Ovary (tissue), 10 donors: ENCODE measurements at places on chromosomes 12 and 14.

DNA sequence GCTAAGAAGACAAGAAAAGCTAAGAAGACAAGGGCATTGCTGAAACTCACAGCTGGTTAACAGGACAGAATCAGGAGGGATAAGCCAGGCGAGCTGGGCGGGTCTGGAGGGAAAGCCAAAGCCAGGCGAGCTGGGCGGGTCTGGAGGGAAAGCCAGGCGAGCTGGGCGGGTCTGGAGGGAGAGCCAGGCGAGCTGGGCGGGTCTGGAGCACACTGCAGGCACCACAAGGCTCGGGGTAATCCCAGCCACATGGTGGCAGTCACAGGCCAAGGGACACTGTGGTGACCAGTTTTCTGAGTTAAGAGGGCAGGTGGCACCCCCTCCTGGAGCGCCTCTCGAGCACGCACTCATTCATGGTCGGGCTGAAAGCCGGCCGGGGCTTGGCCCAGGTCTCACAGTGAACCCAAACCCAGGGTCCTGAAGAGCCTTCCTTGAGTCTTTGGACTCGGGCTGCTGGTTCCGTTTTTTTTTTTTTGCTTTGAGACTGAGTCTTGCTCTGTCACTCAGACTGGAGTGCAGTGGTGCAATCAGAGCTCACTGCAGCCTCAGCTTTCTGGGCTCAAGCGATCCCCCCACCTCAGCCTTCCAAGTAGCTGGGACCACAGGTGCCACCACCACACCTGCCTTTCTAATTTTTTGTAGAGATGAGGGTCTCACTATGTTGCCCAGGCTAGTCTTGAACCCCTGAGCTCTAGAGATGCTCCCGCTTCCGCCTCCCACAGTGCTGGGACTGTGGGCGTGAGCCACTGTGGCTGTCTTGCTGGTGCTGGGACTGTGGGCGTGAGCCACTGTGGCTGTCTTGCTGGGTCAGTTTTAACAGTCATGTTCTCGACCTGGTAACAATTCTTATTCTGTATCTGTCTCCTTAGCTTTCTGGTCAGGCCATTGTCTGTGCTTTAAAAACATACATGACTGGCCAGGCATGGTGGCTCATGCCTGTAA, 40.2 kb downstream of the HSP90AA1 start:
- H3K27me3 ChIP-seq: no peaks in the 10 kb centered on the region
- no peak overlapping the region for H3K27ac ChIP-seq
- H3K4me3 ChIP-seq: no peak overlapping the region
- H3K4me1 ChIP-seq: no peaks in the 10 kb centered on the region

DNA sequence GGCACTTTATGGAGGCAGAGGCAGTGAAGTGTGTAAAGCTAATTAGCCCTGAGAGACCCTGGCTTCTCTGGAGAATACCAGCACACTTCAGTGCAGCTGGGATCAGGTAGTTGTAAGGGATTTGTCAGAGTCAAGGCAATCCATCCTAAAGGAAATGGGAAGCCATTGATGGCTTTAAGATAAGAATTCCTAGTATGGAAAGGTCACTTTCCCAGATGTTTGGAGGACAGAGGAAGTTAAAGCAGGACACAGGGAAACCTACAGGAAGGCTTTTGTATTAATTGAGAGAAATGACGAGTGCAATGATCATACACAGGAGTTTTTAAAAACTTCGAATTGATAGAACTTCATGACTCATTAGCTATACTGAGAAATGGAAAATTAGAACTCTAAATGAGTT, 254.4 kb downstream of the SLC16A7 start:
- H3K27me3 ChIP-seq: no peaks in the 10 kb centered on the region
- DNase-seq: no peak
- no peaks in the 10 kb centered on the region for H3K36me3 ChIP-seq
- no peak overlapping the region for H3K27ac ChIP-seq

DNA sequence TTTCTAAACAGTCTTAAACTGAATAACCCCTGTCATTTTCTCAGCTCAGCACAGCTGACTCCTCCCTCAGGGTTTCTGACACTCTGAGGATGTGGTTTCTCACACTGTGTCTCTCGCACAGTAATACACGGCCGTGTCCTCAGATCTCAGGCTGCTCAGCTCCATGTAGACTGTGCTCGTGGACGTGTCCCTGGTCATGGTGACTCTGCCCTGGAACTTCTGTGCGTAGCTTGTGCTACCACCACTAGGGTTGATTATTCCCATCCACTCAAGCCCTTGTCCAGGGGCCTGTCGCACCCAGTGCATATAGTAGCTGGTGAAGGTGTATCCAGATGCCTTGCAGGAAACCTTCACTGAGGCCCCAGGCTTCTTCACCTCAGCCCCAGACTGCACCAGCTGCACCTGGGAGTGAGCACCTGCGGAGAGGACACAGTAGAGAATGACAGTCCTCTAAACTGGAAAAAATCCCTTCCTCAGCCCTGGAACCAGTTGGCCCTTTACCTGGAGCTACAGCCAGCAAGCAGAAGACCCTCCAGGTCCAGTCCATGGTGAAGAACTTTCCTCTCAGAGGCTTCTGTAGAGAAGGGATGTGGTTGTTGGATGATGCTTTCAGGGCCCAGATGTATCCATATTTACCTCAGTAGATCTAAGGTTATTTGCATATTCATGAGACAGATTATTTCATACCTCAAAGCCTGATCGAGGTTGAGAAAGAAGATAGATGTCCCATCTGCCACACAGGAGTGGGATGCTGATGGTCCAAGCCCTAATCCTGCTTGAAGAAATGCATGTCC, 984.8 kb downstream of the TMEM121 start:
- DNase-seq: no peak
- no peak overlapping the region for H3K27ac ChIP-seq
- H3K27me3 ChIP-seq: no peaks in the 10 kb centered on the region
- H3K4me1 ChIP-seq: no peaks in the 10 kb centered on the region

DNA sequence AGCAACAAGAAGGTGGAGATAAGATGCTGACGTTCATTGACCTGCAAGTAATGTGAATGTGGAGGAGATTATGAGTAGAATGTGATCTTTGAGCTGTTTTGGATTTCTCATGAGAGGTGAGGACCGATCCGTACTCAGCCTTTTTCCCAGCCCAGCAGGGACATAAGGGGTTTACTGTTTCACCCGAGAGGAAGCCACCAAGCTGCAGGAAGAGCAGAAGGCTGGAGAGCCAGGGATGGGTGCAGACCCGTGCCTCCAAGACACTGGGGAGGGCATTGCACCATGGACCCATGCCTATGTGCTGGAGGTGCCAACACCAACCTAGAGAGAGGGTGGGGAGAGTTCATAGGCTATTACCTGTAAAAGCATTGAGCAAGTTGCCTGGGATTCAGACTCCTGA, 206.0 kb upstream of the DIO3 start:
- H3K4me3 ChIP-seq: no peak overlapping the region
- no peaks in the 10 kb centered on the region for H3K36me3 ChIP-seq
- H3K4me1 ChIP-seq: peaks cover 19% of the 10 kb centered on the region
- DNase-seq: no peak
